ENCODE measurements at places on chromosomes 1 and 21.

- peak; percentile 54 for DNase-seq
Observed at GRCh38 chr1:35808450-35809113, 766 bp downstream of the AGO4 start.

GRCh38 chr1:165895451-165895871, 68.0 kb downstream of the UCK2 start:
- DNase-seq: no peak

DNA sequence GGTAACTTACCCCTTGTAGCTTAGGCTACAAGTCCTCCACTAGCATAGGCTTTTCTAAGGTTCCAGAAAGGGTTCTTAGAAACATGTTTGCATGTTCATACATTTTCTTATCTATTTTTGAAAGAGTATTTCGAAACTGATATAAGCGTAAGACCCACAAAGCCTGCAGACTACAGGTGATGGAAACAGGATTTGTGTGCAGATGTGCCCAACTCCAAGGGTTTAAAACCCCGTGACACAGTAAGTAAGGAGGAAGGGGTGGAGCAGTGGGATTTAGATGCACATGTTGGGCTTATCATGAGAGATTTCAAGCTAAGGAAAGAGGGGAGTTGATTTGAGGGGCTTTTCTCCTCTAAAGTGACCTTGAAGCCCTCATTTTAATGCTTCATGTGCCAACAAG, 164.7 kb downstream of the LTN1 start:
- DNase-seq: no peak

DNA sequence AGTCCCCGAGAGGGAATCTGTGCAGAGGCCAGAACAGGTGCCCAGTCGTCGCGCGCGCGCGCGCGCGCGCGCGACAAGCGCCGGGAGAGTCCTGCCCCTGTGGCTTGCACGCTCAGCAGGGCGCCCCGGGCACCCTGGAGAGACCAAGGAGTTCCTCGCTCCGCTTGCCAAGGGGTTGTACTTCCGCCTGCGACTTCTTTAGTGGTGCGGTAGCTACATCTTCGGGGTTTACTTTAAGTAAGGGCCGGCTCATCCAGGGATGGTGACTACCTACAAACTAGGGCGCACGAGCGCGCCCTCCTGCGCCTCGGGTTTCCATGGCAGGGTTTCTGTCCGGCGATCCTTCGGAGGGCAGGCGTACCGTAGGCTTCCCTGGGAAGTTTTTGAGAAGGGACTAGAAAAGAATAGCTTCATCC, 1.4 kb downstream of the LHX4 start:
- DNase-seq: no peak

DNA sequence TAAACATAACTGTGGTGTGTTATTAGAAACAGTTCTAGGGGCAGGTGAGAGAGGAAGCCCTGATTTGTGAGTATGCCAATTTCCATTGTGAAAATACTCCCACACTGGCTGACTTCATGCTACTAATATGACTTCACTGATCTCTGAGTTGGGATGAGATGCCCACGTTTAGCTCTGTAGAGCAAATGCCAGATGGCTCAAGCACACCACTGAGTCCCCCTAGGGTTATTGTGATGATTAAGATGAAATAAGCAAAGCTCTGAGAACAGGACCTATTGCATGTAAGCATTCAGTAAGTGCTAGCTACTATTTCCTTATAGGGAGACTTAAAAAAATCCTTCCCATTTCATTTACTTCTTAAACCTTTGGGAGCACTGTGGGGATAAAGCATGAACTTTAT, 117.6 kb downstream of the CENPF start:
- no peak for DNase-seq

DNA sequence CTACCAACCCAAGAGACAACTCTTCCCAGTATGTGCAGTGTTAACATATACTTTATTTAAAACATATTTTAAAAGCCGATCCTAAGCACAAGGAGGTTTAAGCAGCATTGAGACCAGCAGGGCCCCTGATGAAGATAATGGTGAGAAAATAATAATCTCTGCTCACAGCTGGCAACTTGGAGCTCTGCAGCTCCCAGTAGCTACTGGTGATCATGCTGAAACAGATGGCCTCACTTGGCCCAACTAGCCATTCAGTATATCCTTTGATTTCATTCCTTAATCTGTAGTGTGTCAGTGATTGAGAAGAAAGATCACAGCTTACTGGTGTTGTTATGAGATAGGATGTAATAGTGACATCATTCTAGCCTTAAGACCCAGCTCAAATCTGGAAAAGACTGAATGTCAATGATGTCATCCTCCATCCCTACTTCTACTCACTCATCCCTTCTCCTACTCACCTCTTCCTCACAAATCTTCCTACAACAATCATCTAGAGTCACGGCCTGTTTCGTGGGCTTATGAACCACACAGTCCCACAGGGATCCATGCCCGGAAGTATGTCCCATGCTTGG, 817.9 kb downstream of the PLA2G4A start:
- no peak for DNase-seq

DNA sequence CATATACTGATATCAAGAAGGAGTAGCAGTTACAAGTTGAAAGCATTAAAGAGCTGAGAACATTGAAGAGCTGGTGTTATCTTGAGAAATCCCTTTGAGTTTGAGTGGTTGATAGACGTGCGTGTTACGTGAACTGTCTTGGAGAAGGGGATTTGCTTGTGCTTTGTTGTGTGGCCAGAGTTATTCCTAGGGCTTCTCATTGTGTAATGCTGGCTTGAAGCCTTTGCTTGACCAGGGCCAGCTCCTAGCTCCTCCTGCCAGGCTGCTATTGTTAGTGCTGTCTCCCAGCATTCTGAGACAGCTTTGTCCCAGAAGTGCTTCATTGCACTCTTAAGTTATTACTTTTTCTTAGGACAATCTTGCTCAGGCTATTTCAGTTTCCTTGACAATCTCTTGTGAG, 116.2 kb upstream of the KCNK2 start:
- DNase-seq: no peak

GRCh38 chr1:218030846-218031245, 254.2 kb upstream of the RRP15 start:
- no peak for DNase-seq

DNA sequence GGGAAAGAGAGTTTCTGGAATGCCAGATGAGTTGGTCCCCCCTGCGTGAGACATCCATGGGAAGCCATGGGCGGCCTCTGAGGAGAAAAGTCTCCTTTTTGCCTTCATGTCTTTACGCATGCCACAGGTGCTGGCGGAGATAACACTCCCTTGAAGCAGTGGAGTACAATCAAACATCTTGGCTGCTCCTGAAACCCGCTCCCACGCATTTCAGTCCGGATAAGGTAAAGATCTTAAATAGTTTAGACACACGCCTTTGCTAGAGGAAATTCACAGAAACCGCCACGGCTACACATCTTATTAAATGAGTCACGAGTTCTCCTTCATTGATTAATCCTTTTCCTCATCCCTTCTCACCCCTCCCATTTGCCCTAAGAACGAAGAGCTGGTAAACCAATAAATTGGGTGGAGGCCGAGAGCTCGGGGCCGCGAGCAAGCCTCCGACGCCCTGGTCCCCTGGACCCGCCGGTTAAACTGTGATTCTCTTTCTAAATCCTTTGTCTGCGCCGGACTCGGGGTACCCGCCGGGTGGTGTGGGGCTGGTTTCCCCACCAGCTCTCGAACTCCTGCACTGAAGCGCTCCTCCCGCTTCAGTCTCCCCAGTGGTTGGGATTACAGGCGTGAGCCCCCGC, 6.6 kb upstream of the ZNF669 start:
- DNase-seq: peak; percentile 11

GRCh38 chr1:235504122-235504493, at the start of gene B3GALNT2:
Gene B3GALNT2, minus strand, starts transcription at chr1:235504452. Its CDS starts 200 bp downstream, at chr1:235504252.
- DNase-seq: no peak

GRCh38 chr1:192453360-192453992, 122.1 kb upstream of the RGS1 start:
- DNase-seq: peak; percentile 15

DNA sequence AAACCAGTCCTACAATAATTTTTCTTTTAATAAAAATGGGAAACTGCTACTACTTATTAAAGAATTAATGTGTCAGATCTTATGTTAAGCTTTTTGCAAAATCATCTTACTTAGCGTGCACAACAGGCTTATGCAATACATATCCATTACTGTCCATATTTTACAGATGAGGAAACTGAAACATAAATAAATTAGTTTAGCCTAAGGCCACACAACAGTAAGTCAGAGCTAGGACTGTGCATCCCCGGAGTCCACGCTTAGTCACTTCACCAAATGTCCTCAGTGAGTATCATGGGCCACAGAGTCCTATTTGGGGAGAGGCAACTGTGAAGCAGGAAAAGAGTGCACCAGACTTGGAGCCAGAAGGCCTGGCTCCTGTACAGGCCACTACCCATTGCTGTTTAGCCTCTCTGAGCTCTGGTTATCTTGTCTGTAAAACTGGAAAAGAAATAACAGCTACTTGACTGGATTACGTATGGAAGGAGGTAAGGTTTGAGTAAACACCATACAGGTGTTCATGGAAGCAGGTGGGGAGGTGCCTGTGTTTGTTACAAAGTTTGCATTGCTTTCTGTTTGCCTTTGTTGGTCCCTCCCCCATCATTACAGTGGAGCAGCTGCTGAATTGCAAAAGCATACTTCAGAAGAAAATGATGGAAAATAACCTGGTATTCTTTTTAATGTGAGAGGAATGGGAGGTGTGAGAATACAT, 192.8 kb downstream of the FCRL5 start:
- DNase-seq: no peak

DNA sequence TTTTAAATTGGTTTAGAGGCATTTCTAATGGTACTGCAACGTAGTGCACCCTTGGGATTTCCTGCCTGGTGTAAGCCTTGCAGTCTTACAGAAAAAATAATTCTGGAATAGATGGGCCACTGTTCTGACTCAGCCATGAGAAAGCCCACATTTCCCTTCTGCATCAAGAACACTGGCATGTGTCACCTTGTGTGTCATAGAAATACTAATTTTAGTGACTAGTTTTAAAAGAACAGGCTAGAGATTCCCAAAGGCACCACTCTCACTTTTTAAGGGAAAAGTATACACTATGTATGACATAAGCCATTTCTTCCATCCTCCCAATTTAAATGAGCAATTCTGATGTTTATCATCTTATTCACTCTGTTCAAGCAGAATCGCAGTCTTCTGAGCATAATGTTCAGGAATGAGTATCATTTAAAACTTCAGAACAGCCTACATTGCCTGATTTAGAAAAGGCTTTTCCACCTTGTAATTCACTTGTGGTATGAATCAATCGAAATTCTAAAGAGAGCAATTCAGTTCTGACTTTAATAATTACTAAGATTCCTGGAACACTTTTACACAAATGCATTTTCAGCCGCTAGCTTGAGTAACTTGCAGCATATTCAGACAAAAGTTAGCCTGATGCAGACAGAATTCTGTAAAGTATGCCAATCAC, 18.8 kb downstream of the RGS13 start:
- peak; percentile 45 for DNase-seq

DNA sequence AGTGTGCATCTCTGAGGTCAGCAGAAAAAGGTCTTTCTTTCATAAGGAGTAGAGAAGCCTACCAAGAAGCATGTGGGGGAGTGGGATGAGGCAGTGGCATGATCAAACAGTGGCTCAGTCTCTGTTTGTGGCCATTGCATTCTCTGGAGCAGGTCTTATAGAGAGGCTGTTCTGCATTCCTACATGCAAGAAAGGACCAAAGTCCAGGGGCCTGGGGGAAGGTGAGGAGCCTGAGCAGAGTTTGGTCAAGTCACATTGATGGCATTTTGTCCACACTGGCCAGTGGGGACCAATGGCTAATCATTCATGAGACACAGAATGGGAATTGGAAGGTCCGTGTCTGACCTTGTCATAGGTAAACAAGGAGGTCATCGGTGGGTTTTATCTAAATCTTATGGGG, 25.4 kb downstream of the MAP10 start:
- DNase-seq: no peak

GRCh38 chr1:44645476-44646244, 28.6 kb downstream of the TMEM53 start:
- peak; percentile 36 for DNase-seq

- DNase-seq: no peak
Observed at GRCh38 chr1:148355976-148356375, 127.1 kb downstream of the PPIAL4G start.

DNA sequence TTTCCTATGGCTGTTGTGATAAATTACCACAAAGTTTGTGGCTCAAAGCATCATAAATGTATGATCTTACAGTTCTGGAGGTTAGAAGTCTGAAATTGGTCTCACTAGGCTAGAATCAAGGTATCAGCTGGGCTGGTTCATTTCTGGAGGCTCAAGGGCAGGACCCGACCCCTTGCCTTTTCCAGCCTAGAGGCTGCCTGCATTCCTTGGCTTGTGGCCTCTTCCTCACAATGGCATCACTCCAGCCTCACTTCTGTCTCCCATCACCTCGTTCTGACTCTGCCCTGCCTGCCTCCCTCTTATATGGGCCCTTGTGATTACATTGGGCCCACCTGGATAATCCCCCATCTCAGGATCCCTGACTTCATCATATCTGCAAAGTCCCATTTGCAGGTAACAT, 8.0 kb downstream of the COQ8A start:
- no peak for DNase-seq

GRCh38 chr1:112457241-112457640, 51.5 kb upstream of the WNT2B start:
- DNase-seq: no peak

GRCh38 chr1:24727501-24728216, 17.6 kb upstream of the CLIC4 start:
- DNase-seq: no peak

DNA sequence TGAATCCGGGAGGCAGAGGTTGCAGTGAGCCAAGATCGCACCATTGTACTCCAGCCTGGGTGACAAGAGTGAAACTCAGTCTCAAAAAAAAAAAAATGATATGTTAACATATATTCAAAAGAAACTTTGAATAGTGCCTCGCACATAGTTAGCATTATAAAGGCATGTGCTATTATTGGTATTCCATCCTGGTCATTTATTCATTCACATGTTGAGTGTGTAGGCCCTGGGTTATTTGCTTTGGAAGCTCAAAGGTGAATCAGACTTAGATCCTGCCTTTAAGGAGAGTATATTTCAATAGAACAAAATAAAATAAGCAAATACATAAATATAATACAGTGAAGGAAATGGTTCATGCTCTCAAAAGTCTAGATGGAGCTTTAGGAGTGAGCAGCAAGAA, 13.4 kb downstream of the SLC22A15 start:
- DNase-seq: no peak

DNA sequence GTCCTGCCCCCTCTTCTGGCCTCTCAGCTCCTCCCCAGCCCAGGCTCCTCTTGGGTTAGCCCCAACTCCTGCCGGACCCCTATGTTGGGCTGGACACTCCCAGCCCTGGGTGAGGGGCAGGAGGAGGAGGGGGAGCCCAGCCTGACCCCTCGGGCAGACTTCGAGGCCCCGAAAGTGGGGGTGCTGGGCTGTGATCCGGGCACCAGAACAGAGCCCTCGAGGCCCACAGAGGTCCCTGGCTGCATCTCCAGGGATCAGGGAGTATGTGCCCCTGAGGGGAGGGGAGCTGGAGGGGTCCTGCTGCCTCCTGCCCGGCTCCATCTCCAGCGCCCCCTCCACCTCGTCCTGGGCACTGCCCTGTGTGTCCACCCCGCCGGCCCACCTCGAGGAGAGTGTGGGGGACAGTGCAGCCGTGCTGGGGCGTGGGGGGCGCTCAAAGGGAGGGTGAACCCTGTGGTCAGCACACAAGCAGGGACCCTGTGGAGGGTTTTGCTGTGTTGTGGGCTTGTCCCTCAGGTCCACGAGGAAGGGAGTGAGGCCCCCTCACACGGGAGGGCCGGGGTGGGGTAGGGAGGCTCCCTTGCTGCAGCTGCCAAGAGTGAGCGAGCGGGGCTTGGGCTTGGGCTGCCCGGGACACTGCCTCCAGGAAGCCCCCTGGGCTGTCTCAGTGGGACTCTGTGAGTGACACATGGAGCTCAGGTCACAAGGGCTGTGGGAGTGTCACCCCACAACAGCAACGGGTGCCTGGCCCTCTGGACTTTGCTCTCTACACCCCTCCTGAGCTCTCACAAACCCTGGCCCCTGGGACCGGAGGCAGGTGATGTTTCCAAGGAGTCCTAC, 54.4 kb downstream of the COL18A1 start:
- DNase-seq: no peak
